SK-N-SH (cell line): ENCODE measurements at places on chromosomes 1 and 21. TPM values are rescaled to one million over a fixed set of nuclear protein-coding genes. Genes with fewer than 3 reads are reported as not detected.
A peak's percentile ranks its signal among the peaks of the same experiment; 100 is the strongest.

DNA sequence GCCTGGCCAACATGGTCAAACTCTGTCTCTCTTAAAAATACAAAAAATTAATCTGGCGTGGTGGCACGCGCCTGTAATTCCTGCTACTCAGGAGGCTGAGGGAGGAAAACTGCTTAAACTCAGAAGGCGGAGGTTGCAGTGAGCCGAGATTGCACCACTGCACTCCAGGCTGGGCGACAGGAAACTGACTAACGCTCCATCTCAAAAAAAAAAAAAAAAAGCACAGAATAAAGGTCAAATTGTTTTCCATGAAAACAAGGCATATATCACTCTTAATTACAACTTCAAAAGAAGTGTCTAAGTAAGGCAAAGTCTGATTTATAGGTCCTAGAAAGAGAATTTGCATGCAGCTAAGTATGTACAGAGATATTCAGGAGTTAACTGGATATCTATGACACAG lies 25.6 kb downstream of the EYA3 start:
- DNase-seq: no peak

- no peak for DNase-seq
These were observed 115.1 kb downstream of the SLC16A1 start for GRCh38 chr1:112840631-112841624.

GRCh38 chr1:18938008-18938706 lies 18.3 kb downstream of the IFFO2 start:
- no peak for DNase-seq

DNA sequence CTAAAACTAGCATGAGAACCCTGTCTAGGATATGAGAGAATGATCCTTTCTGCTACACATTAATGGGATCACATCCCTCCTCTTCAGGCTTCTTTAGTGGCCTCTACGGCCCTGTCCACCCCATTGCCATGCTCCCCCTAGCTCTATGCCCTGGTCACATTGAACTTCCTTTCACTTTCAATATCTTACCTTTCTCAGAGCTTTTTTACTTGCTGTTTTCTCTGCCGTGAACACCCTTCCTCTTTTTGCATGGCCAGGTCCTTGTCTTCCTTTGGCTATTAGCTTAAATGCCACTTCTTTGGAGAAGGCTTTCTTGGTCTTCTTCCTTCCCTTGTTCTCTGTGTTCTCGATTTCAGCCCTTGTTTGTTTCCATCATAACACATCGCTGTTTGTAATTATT lies 97.4 kb downstream of the GIPC2 start:
- DNase-seq: no peak

DNA sequence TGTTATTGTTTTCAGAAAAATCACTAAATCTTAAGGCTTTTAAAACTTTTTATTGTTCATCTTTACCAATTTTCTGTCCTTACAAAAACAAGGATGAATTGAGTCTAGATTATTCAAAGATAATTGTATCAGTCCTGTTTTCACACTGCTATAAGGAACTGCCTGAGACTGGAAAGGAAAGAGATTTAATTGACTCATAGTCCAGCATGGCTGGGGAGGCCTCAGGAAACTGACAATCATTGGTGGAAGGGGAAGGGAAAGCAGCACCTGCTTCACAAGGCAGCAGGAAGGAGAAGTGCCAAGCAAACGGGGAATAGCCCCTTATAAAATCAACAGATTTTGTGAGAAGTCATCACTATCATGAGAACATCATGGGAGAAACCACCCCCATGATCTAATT lies 455.6 kb upstream of the ZP4 start:
- DNase-seq: no peak

GRCh38 chr1:178999061-178999460 lies 26.6 kb upstream of the FAM20B start:
- DNase-seq: no peak

GRCh38 chr1:32619701-32620485 lies 30.5 kb downstream of the ZBTB8OS start:
- no peak for DNase-seq

GRCh38 chr21:15050568-15051377 lies 14.0 kb downstream of the NRIP1 start:
- no peak for DNase-seq

DNA sequence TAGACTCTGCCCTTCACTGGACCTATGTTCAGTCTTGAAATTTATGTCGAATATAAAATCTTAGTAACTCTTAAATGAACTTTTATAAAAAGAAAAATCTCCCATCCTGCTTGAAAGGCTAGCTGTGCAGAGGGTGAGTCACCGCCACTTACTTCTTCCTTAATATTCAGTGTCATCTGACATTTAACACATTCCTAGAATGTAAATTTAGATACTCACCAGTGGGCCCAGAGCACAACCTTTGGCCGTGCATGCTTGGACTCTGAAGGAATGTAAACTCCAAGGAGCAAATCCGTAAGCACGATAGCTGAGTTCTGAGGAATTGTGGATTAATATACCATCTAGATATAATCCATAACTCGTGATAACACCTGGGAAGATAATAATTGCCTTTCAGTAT lies 403.3 kb downstream of the KCTD3 start:
- DNase-seq: no peak

- peak; percentile 82 for DNase-seq
These were observed 351 bp downstream of the MIXL1 start for GRCh38 chr1:226223786-226224244.

DNA sequence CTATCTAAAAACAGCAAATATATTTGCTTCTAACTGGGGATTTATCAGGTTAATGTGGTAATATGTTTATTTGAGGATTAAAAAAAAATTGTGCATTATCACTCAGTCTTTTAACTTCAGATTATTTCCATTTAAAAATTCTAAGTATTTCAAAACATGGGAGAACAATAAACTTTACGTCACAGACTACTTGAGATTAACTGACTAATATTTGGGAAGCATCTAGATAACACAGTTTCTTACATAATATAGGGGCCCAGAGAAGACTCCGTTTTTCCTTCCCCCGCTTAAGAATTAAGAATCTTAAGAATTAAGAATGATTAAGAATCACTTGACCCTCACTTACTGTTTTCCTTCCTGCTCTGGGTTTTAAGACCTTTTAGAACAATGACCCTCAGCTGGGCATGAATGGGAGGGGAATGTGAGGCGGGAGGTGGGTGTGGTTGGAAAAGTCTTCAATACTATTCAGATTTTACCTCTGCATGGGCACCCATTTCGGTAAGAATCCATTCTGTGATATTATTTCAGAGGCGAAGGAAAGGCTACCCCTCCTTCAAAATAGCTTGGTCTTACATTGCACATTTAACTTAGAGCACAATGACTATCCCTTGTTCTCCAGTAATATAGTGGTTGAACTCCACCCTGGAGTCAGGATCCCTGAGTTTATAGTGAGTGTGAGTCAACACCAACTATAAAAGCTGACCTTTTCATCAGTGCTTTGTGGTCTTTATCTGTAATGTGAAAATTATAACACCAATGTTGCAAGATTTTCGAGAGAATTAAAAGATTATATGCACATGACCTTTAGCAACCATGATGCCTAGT lies 821.3 kb downstream of the USP25 start:
- DNase-seq: no peak

DNA sequence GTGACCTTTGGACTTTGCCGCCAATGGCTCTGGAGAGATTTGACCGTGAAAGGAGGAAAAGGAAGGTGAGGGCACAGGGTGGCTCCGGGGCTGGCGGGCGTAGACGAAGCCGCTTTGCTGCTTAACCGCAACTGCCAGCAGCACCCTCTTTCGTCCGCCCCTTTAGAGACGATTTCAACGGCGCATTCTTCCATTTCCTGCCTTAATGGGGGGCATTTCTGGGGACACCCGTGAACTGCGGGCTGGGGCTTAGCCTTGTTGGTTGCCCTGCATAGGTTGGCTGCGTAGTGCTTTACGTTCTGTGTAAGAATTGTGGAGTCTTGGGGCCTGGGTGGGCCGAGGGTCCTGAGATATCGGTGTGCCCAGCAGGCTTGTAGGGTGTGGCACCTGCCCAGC lies 6.7 kb upstream of the NPHP4 start:
- no peak for DNase-seq

DNA sequence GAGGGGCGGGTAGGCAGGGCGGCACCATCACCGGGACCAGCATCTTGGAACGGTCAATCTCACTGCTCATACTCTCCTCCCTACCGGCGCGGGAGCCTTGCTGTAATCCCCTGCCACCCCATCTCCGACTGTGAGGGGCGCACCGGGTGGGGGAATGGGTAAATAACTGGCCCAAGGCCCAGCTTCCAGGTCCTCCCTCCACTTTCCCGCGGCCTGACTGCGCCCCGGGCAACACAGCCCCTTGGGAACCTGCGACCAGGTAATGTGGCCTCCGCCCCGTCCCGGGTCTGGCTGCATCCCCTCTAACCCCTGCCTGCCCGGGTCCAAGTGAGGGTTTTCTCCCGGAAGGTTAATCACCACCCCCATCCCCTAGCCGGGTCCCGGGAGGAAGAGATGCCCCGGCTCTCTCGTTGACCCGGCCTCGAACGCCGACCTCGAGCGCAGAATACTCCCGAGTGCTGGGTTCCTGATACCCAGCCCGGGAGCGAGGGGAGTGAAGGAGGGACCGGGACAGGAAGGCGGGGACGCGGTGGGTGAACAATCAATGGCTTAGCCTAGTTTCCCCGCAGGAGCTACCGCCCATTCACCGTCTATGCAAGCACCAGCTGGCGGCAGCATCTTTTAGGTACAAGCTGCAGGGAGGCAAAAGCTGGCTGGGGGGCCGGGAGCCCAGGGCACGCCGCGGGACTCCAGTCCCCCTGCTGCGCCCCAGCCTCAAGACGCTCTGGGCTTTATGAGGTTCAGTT lies 5.9 kb upstream of the LHX9 start:
- DNase-seq: peak; percentile 52

- DNase-seq: peak; percentile 35
These were observed 40.4 kb downstream of the EIF2B3 start for GRCh38 chr1:44945967-44946366.

DNA sequence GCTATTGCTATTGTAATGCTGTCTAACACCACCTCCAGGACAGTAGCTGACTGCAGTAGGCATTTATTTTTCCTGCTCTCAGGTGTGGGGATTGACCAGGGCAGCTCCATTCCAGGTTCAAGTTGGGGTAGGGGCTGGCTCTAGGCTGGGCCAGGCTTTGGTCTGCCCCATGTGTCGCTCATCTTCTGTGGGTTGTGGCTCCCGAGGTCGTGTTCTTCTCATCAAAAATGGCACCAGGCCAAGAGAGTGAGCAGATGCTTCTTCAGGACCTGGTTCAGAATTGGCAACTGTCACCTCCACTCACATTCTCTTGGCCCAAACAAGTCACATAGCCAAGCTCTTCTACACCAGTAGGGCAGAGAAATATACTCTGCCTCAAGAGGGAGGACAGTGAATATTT lies 133.7 kb downstream of the PTPRU start:
- no peak for DNase-seq

- no peak for DNase-seq
These were observed 8.5 kb downstream of the MEX3A start for GRCh38 chr1:156073740-156074139.

Gene TMCC2
- polyA plus RNA-seq: 5.3 and 6.0 TPM in 2 replicates

Gene C1orf94
- polyA plus RNA-seq: not detected in 2 replicates

Gene PTPRU
- 2.9 and 3.5 TPM in 2 replicates for polyA plus RNA-seq

Gene ATF6
- polyA plus RNA-seq: 8.8 and 11.7 TPM in 2 replicates

Gene EVA1C
- polyA plus RNA-seq: 9.5 and 10.1 TPM in 2 replicates

Gene ANGPTL1
- not detected in 2 replicates for polyA plus RNA-seq

Gene POU3F1
- polyA plus RNA-seq: not detected in 2 replicates

Gene FCGR3B
- polyA plus RNA-seq: not detected in 2 replicates
